KG1 (cell line): ENCODE measurements at places on chromosomes 13 and 19.

DNA sequence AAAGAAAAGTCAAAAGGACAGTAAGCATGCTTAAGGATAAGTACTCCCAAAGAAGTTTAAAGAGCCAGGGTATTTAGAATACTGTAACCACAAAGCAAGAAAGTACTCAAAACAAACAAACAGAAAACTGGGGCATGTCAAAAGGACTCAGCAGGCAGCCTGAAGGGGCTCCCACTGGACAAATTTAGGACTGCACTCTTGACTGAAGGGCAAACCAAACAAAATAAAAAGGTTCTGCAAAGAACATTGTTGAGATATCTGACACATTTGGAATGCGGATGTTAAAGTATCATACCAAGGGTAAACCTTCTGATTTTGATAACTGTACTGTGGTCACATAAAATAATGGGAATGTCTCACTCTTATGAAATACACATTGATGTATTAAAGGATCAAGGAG, 157.4 kb downstream of the TNFSF13B start:
- DNase-seq, result no peak

DNA sequence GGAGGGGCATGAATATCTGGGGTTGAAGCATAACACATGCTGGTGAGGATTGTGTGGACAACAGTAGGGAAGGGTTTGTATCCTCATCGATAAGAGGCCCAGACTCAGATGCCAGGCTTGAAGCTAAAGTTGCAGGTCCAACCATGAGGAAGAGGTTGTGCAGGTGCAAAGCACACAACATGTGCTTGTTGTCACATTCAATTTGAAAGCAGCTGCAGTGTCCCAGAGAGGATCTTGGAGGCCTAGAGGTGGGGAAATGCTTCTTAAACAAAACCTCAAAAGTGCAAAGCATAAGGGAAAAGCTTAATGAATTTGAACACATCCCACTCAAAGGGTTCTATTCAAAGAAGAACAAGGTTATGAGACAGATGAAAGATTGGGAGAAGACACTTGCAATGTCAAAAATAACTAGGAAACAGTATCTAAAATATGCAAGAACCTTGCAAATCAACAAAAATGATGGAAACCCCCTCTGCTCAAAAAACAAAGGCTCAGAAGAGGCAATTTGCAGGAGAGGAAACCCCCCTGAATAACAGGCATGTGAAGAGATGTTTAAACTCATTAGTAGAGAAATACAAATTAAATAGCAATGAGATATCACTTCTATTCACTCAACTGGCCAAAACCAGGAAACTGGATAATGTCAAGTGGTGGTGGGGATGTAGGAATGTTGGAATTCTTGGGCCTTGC, 187.1 kb downstream of the KATNAL1 start:
- no peak for DNase-seq

GRCh38 chr13:35228536-35228935, 248.0 kb downstream of the MAB21L1 start:
- no peak for DNase-seq

DNA sequence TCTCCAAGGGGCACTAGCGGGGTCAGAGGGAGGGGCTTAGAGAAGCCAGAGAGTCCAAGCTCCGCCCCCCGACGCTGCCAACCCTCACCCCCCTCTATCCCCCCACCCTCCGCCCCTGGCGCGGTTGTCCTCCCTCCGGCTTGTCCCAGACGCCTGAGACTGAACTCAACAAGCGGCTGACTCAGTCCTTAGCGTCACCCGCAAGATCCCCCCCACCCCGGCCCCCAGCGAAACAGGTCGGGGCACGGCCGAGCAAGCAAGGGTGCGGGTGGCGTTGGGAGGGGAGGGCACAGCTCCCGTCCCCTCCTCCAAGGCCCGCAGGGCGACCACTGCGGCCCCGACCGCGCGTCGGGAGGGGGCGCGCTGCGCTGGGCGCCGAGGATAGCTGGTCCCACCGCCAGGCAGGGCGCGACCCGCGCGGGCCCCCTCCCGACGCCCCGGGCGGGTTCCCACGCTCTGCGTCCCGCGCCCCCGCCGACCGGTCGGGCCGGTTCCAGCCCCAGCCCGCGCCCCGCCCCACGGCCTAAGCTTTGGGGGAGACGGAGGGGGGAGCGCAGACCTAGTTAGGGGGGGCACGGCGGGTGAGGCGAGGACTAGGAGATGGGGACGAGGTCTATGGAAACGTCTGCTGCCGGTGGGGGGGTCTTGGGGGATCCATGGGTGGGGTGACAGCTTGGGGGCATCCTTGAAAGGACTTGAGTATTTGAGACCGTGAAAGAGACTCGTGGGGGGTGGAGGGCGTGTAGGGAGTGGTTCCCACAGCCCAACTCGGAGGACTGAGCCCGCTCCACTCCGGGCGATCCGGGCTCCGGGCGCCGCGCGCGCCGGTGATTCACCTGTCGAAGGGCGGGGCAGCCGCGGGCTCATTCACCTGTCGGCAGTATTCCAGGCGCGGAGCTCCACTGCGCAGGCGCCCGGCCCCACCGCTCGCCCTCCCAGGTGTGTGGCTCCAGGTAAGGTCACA, 5.1 kb downstream of the NOTCH3 start:
- no peak for DNase-seq

DNA sequence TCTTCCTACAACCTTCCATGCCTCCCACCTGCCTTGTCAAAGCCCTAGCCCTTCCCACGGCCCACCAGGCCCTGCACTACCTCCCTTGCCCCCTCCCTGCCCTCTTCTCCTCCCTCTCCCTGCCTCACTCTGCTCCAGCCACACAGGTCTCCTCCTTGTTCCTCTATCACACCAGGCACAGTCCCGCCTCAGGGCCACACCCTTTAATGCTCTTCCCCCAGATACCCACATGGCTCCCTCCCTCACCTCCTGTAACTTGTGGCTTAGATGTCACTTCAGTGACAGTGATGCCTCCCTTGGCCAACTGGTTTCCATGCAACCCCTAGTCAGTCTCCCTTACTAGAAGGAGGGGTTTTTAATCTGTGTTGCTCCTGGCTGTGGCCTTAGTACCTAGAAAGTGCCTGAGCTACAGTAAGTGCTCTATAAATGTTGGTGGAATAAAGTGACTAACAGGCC, 1.3 kb downstream of the SIRT6 start:
- DNase-seq, result no peak

DNA sequence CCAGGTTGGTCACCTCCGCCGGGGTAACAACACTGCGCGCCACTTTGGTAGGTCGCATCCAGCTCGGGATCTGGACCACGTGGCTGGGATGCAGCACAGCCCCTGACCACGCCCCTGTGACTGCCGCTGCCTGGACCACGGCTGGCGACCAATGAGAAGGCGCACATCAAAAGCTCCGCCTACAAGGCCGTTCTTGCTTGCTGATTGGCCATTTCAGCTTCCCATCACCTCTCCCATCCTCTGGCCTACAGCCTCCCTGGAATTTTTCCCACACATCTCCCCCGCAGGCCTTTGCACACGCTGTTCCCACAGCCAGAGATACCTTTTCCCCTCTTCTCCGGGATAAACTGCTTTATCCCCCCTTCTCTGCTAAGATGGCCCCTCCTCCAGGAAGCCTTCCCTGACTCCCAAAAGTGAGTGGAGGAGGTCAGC, 12.5 kb upstream of the MAP1S start:
- DNase-seq, result no peak

DNA sequence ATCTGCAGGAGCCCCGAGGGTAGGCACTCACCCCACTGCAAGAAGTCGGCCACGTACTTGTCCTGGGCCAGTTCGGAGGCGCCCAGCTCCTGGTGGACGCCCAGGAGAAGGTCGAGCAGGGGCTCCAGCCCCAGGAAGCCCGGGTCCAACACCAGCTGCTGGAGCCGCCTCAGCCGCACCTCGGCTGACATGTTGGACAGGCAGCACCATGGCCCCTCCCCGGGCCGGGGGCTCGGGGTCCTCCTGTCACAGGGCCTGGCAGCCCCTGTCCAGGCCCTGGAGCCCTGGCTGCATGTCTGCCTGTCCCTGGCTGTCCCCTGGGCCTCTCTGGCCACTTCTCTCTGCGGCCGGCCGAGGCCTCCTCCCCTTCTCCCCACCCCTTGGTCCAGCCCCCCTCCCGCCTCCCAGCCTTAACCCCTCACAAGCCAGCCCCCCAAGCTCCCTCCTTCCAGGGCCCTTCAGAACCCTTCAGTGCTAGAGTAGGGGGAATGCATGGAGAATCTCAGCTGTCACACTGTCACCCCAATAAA, at the start of gene DMPK:
TSS of gene DMPK (minus strand) at position 329 of the 530 bp plus-strand sequence. CDS start at position 191, 138 bp downstream.
- DNase-seq, result no peak

GRCh38 chr13:110774490-110774889, 61.0 kb downstream of the ING1 start:
- no peak for DNase-seq

GRCh38 chr19:461721-462551, 1.1 kb upstream of the SHC2 start:
- DNase-seq, result no peak

DNA sequence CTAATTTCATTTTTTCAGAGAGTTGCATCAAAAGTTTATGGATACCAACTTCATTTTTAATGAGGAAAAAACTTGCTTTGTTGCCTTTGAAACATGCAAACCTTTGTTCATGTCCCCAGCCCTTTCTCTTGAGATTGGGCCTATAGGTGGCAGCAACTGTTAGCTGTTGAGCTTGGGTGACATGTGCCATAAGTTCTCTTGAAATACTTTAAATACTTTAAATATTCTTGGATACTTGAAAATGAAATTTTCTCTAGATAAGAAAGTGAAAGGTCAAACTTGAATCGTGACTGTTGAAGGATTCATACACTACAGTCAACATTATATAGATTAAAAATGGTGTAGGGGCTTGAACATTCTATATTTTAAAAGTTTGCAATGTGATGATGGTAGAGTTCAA, 294.9 kb downstream of the NDFIP2 start:
- peak; percentile 3 for DNase-seq

DNA sequence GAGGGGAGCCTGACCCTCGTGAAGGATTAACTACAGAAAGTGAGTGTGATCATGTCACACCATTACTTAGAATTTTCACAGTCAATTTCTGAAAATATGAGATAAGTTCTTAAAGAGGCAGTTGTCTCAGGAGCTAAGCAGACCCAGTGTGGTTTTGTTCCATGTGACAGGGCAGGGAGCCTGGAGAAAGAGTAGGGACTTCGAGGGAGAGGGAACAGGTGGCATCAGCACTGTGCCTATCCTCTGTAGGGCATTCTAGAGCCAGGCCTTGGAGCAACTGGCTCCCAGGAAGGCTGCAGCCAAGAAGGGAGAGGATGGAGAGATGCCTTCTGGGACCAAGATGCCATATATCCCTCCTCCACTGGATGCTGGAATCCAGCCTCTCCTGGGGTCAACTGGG, 183.0 kb downstream of the TSHZ3 start:
- DNase-seq, result no peak

- peak; percentile 48 for DNase-seq
Observed at GRCh38 chr13:28100150-28101121, at the start of gene FLT3. Gene FLT3, minus strand, starts transcription at chr13:28100576. Its CDS starts 66 bp downstream, at chr13:28100510.

DNA sequence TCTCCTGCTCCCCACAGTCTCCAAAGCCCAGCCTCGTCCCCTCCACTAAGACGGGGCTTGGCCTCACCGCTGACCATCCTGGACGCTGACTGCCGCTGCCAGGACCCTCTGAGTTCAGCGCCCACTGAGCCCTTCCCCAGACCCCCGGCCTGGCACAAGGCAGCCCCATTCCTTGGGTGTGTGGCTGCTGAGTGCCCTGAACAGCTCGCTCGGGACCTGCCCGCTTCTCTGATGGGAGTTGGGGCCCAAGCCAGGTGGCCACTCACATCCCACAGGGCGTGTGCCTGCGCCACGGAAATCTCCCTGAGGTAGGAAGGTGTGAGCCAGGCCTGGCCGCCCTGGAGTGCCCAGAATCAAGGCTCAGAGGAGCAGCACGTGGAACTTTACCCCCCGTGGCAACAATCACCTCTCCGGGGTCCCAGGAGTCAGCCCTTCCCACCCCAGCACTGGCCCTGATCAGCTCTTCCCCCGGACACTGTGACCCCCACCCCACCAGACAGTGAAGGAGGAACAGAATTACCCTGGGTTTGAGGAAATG, 20.8 kb downstream of the C13orf46 start:
- DNase-seq, result no peak

DNA sequence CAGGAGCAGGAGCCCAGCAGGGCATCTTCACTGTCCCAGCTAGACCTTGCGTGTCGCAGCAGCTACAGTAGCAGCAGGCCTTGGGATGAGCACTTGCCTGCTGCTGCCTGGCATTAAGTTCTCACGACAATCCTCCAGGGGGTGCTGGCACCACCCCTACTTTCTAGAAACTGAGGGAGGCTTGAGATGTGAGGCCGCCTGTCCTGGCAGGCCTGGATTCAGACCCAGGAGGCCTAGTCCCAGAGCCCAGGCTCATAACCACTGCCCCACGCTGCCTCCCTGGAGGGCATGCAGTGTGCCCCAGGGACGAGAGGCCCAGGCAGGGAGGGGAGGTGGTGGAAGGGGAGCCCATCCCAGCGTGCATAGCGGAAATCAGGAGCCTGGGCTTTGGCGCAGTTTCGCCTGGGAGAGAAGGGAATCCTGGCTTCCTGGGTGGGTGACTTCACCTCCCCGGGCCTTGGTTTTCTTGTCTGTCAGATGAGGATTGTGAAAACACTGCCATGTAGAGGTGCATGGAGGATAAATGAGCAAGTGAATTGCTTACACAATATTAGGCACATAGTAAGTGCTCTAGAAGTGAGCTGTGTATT, 26.1 kb downstream of the PPP5C start:
- DNase-seq, result no peak

DNA sequence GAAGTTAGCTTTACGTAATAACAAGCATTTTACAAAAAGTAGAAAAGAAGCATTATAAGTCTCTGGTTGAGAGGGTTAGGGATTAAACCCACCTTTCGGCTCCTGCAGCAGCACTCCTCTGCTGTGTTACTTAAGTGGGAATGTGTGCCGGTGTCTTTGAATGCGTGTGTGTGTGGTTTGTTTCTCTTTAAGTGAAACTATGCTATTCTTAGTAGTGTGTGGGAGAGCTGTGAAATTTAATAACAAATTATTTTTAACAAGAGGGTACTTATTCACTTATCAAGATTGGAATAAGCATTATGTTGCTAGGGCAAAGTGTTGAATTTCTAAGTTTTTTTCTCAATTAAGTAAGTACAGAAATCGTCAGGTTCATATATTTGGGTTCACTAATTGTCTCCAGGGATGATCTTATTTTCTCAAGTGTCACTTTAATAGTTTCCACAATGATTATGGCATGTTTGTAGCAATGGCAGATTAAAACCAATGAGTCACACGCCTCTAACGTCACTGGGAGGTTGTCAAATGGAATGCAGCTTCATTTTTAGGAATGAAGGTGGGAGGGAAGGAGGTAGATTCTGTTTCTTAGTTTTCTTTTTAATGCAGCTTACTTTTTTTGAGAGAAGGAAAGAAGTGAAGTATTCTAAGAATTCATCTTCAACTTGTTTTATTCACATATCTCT, 151.3 kb downstream of the LMO7 start:
- no peak for DNase-seq

GRCh38 chr19:39796000-39796498, 17.4 kb downstream of the LEUTX start:
- DNase-seq, result no peak
